Endothelial cell of umbilical vein (primary cell): ENCODE measurements at places on chromosomes 1 and 21.

DNA sequence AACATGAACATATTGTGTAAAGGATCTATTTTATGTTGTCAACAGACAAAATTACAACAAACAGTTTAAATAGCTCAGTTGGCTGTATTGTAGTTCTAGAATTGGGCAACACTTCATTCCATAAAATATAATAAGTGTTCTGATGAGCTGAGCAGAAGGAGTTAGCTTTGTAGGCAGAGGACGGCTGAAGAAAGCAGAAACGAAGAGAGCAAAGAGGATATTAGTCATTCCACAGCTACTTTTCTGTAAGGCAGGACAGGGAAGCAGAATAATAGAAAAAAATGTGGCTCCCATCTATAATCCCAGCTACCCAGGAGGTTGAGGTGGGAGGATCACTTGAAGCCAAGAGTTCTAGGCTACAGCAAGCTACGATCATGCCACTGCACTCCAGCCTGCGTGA lies 20.2 kb upstream of the IVNS1ABP start:
- DNase-seq = no peak
- no peaks in the 10 kb centered on the region for H3K27me3 ChIP-seq
- H3K4me1 ChIP-seq = no peaks in the 10 kb centered on the region
- no peaks in the 10 kb centered on the region for H3K36me3 ChIP-seq
- no peak overlapping the region for H3K27ac ChIP-seq

DNA sequence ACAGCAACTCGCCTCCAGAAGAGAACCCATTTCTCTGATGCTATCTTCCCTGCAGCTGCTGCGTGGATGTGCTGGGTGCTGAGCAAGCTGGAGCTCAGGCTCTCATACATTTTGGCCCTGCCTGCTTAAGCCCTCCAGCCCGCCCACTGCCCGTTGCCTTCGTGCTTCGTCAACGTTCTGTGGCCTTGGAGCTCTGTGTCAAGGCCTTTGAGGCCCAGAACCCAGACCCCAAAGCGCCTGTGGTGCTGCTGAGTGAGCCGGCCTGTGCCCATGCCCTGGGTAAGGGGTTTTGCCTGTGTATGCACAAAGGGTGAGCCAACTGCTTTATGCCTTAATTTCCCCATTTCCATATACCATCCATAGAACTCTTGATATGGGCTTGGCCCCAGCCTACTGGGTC lies 1.1 kb downstream of the DPH2 start:
- H3K27ac ChIP-seq = no peak overlapping the region
- H3K4me3 ChIP-seq = no peak overlapping the region
- H3K4me1 ChIP-seq = peaks cover 15% of the 10 kb centered on the region
- DNase-seq = no peak

DNA sequence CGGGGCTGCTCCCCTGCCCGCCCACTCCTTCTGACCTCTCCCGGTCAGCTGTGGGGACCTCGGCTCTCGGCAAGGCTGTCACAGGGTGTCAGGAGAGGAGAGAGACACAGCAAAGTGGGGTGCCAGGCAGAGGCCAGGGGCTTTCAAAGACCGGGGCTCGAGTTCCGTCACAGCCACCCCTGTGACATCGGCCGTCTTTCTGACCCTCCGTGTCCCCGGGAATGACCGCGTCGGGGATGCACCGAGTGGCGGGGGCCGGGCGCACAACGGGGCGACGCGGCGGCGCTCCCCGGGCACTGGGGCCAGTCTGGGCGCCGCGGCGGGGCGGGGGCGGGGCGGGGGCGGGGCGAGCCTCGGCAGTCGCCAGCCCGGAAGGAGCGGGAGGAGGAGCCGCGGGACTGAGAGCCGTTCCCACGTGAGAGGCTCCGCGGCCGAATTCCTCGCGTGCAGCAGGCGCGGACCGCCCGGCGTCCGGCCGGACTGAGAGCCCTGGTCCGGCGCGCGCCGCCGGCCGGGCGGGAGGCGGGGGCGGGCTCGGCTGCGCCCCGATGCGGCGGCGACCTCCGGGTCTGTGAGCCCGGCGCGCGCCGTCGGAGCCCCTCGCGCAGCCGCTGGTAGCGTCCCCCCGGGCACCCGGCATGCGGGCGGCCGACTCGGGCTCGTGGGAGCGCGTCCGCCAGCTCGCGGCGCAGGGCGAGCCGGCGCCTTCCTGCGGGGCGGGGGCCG lies 229.7 kb upstream of the TMEM51 start:
- H3K27me3 ChIP-seq = peaks cover 8% of the 10 kb centered on the region
- H3K27ac ChIP-seq = no peak overlapping the region

DNA sequence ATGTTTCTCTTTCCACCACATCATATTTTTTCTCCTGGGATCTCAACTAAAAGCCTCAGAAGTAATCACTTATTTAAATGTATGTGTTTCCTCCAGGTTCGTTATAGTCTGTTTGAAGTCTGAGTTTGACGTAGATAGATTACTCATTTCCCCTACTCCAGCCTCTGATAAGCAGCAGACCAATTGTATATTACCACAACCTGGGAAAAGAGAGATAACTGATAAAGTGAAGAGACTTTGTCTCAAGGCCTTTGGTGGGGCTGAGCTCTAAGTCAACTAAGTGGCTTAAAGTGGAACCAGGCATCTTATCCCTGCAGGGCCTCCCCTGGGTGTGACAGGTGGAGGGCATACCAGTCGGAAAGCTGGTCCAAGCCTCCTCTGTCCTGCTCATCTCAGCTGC lies 34.9 kb upstream of the CACNA1E start:
- no peak overlapping the region for H3K4me3 ChIP-seq
- no peaks in the 10 kb centered on the region for H3K27me3 ChIP-seq
- no peak for DNase-seq
- H3K27ac ChIP-seq = no peak overlapping the region

- DNase-seq = no peak
- H3K4me1 ChIP-seq = no peaks in the 10 kb centered on the region
- H3K27me3 ChIP-seq = no peaks in the 10 kb centered on the region
These were observed 129.9 kb downstream of the LHX8 start for GRCh38 chr1:75264112-75264511.

GRCh38 chr1:70504176-70504820 lies 93.2 kb downstream of the CTH start:
- peak; percentile 3 for DNase-seq
- H3K27me3 ChIP-seq = no peaks in the 10 kb centered on the region
- H3K27ac ChIP-seq = no peak overlapping the region
- H3K4me3 ChIP-seq = no peak overlapping the region
- H3K36me3 ChIP-seq = no peaks in the 10 kb centered on the region
- H3K4me1 ChIP-seq = no peaks in the 10 kb centered on the region

GRCh38 chr1:227793948-227794816 lies 21.3 kb upstream of the PRSS38 start:
- H3K27ac ChIP-seq = no peak overlapping the region
- H3K4me1 ChIP-seq = no peaks in the 10 kb centered on the region
- H3K27me3 ChIP-seq = no peaks in the 10 kb centered on the region
- no peaks in the 10 kb centered on the region for H3K36me3 ChIP-seq

DNA sequence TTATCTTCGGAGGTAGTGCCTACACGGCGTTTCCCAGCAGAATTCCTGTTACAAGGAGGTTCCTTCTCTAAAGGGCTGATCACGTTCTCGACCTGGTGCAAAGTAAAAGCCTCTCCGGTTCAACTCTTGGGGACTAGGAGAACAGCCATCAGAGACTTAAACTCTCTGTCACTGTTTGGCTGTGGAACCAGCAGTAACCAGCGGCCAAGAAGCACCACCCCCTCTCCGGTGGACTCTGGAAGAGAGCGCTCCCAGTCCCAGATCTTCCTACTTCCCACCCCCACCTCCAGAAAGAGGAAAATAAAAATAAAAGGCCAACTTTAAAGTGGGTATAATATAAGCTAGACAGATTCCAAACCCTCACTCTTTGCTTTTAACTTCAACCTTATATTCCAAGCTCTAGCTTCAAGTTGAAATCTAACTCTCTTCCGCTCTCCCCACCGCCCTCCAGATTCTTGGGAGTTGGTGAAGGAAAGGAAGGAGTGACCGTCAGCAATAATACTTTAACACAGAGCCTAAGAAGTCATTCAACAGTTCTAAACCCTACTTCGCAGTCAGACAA lies 2.9 kb downstream of the BRINP3 start:
- no peaks in the 10 kb centered on the region for H3K36me3 ChIP-seq
- H3K27ac ChIP-seq = no peak overlapping the region
- H3K27me3 ChIP-seq = peaks cover 49% of the 10 kb centered on the region
- H3K4me1 ChIP-seq = peaks cover 28% of the 10 kb centered on the region

GRCh38 chr1:62487956-62488355 lies 51.1 kb downstream of the USP1 start:
- no peaks in the 10 kb centered on the region for H3K4me1 ChIP-seq
- H3K27ac ChIP-seq = no peak overlapping the region
- no peaks in the 10 kb centered on the region for H3K27me3 ChIP-seq
- no peak overlapping the region for H3K4me3 ChIP-seq
- no peaks in the 10 kb centered on the region for H3K36me3 ChIP-seq

- no peaks in the 10 kb centered on the region for H3K4me1 ChIP-seq
- no peaks in the 10 kb centered on the region for H3K27me3 ChIP-seq
- H3K4me3 ChIP-seq = no peak overlapping the region
- no peaks in the 10 kb centered on the region for H3K36me3 ChIP-seq
- no peak for DNase-seq
These were observed 153.9 kb upstream of the TIAM1 start for GRCh38 chr21:31497914-31498313.

GRCh38 chr1:44515416-44515815 lies 110.4 kb downstream of the RNF220 start:
- no peak overlapping the region for H3K4me3 ChIP-seq
- no peaks in the 10 kb centered on the region for H3K4me1 ChIP-seq
- H3K36me3 ChIP-seq = no peaks in the 10 kb centered on the region
- peaks cover 34% of the 10 kb centered on the region for H3K27me3 ChIP-seq

- no peaks in the 10 kb centered on the region for H3K36me3 ChIP-seq
- DNase-seq = no peak
- H3K27me3 ChIP-seq = no peaks in the 10 kb centered on the region
- no peak overlapping the region for H3K27ac ChIP-seq
- H3K4me1 ChIP-seq = peaks cover 6% of the 10 kb centered on the region
These were observed 7.7 kb upstream of the CDC42 start for GRCh38 chr1:22044690-22045420.

DNA sequence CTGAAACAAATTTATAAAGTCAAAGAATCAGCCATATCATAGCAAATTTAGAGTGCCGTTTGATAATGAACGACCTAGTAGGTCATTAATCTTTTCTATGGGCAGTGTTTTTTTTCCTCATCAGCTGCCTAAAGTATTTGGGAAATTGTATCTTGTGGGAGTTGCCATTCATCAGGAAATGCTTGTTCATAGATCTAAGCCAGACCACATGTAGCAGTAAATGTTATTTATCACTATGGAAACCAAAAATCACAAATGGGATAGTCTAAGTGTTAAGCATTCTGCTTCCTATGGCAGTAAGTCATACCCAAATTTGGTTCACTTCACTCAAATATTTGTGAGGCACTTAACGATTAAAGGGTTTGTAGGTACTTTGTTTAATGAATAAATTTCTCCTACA lies 52.9 kb downstream of the LRRC8D start:
- no peaks in the 10 kb centered on the region for H3K27me3 ChIP-seq
- DNase-seq = peak; percentile 76
- H3K4me1 ChIP-seq = peaks cover 6% of the 10 kb centered on the region
- no peak overlapping the region for H3K27ac ChIP-seq
